ENCODE measurements at places on chromosomes 11 and 22.

DNA sequence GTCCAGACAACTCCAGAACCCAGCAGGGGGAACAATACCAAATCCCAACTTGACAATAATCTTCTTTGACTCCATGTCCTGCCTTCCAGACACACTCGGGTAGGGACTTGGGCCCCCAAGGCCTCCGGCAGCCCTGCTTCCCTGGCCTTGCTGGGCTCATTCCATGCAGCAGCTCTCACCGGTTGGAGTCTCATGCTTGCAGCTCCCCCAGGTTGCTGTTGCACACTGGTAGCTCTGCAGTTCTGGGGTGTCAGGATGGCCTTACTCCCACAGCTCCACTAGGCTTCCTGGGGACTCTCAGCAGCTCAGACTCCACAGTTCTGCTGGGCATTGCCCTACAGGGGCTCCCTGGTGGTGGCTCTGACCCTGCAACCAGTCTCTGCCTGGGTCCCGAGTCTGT is 42.8 kb downstream of the ST3GAL4 start:
- no peak for DNase-seq

DNA sequence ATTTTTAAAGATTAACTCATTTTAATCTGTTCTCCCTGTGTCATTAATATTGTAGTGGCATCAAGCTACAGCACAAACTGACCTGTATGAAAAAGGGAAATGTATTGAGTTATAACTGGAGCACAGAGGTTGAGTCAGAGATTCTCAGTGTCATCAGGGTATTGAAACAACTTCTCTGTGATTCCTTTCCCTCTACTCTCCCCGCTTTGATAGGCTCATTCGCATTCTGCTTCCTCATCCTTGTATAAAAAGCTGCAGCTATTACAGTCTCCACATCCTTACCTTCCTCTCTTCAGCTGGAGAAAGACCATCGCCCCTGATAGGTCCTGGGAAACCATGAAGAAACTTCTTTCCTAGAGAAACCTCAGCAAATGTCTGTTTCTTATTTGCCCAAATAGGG is 90.0 kb downstream of the BDNF start:
- DNase-seq, result no peak

GRCh38 chr11:16779436-16779835 is 41.0 kb downstream of the C11orf58 start:
- no peak for DNase-seq

DNA sequence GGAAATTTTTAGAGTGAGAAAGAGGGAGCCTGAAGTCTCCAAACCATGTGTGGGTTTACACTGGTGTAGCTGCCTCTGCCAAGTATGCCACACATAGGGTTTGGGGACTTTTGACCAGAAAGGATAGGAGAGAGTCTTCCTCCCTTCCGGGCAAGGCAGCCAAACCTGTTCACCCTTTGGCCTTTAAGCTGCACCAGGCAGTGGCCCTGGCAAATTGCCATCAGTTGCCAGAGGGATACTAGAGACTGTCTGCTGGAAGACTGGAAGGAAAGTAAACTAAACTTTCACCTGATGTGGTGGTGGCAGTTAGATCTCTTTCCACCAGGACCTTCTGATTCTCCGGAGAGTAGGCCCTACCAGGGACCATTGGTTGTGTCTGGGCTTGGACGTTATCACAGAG is 1263.2 kb downstream of the FAM181B start:
- DNase-seq, result no peak

GRCh38 chr22:49915610-49916009 is 2.6 kb downstream of the ALG12 start:
- DNase-seq, result no peak

DNA sequence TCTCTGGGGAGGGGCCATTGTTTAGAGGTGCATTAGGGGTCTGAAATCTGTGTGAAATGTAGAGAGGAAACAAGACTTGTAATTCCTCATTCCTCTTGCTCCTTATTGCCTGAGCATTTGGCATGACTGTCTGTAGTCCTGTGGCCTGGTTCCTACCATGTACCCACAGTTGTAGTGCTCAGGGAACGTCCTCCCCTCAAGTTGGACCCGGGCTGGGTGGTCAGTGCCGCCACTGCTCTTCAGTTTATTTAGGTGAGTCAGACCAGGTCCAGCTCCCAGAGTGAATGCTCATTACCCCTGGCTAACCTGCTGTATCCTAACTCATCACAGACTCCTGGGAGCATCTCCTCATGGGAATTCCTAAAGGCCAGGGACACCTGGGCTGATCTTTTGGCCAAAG is 139.8 kb downstream of the GRIK4 start:
- DNase-seq, result no peak

GRCh38 chr11:125082611-125083311 is 19.7 kb downstream of the SLC37A2 start:
- no peak for DNase-seq

DNA sequence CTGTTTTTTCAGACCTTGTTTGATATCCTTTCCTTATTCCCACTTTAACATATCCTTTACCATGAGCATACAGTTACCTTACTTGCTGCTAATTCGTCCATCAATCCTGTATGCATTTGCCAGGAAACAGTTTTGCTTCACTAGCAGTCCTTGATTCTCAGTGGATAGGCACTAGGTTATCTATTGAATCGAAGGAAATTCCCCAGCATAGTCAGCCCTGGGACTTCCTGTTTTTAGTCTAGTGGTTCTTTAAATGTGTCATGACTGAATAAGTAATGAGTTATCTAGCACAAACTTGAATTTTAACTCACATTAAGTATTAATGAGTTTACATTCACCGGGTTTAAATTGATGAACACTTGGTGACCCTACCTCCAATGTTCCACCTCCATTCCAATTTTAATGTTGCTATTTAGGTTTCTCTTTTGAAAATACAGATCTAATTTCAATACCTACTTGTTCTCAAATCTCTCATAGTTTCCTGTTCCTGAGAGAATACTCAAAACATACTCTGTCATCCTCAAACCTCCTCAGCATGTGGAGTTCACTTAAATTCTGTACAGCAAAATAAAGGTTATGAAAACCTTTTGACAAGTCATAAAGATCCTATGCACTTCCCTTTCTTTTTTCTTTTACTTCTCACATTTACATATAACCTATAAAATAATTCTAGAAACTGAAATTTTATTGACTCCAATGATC is 1375.1 kb upstream of the TENM4 start:
- DNase-seq, result no peak

GRCh38 chr22:46149512-46150033 is 753 bp upstream of the PPARA start:
- DNase-seq, result peak; percentile 45

DNA sequence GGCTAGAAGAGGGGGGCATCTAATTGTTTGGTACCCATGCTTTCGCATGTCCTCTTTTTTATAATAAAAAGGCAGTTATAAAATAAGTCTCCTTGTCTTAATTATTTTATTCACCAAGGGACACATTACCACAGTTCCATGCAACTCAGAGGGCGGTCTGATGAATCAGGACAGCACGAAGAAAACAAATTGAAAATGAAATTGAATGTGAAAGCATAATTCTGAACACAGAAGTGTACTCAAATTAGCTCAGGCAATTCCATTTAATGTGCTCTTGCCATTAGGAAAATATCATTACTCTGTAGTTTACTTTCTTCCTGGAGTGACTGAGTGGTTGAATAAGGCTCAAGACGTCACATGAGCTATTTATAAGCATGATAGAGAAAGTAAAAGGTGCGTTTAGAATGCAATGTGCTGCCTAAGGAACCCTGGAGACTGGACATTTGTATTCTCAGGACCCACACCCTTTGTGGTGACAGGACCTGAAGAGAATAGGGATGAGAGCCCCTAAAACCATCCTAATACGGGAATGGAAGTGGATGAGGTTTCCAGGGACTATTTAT is 59.6 kb downstream of the MTNR1B start:
- no peak for DNase-seq

- DNase-seq, result peak; percentile 57
These were observed 1.1 kb upstream of the FBXO7 start for GRCh38 chr22:32473388-32473952.

- DNase-seq, result no peak
These were observed 769.8 kb downstream of the METTL15 start for GRCh38 chr11:28878025-28878424.

DNA sequence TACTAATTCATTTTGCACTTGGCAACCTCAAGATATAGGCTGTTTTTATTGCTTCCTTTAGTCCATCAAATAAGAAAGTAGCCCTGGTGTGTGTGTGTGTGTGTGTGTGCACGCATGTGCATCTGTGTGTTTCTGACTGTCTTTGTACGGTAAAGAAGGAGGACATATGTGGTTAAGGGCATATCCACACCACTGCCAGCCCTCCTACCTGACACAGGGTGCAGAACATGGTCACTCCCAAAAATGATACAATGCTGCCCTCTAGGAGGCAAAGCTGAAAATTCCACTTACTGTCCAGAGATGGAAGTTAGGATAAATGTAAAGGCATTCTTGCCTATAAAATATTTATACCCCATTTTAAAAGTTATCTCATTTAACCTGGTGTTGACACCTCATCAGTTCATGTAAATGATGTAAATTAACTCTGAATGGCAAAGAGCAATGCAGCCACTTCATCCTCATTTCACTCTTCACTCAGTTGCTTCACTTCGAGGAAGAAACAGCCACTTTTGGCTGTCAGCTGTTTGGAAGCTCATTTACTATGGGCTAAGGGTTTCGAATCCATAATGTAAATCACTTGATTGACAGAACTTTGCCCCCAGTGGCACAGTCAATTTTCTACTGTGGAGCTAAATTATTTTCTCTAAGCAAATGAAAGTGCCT is 83.1 kb upstream of the MTNR1B start:
- peak; percentile 21 for DNase-seq

DNA sequence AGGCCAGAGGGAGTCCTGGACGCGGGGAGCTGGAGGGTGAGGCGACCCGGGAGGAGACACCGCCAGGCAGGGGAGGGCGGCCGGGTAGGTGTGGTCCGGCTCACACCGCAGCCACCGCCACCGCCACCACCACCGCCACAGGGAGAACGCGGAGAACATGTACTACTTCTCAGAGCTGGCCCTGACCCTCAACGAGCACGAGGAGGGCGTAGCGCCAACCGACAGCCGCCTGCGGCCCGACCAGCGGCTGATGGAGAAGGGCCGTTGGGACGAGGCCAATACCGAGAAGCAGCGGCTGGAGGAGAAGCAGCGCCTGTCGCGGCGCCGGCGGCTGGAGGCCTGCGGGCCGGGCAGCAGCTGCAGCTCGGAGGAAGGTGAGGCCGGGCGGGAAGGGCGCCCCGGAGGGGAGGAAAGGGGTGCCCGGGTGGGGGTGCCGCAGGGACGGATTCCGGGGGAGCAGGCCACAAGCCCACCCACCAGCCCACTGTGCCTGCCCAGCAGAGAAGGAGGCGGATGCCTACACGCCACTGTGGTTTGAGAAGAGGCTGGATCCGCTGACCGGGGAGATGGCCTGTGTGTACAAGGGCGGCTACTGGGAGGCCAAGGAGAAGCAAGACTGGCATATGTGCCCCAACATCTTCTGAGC is 62.8 kb downstream of the MORC2 start:
- DNase-seq, result no peak

- no peak for DNase-seq
These were observed 14.5 kb upstream of the GAB2 start for GRCh38 chr11:78432058-78432515.

DNA sequence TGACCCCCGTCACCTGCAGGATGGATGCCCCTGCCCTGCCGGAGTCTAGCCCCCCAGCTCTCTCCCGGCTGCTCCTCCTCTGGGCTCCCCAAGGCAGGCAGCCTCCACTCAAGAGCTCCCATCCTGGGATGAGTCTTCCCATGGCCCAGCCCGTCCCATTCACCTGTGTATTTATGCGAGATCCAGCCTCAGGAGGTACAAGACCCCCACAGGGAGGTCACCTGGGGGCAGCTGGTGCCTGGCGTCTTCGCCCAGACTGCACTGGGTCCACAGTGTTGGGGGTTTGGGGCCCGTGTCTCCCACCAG is 43.0 kb upstream of the ZC3H12C start:
- DNase-seq, result no peak

GRCh38 chr11:10331548-10332289 is 26.8 kb downstream of the ADM start:
- no peak for DNase-seq

- DNase-seq, result no peak
These were observed 600 bp upstream of the ESAM start for GRCh38 chr11:124762624-124763155.

GRCh38 chr11:34037016-34037415 is 14.5 kb upstream of the CAPRIN1 start:
- no peak for DNase-seq

DNA sequence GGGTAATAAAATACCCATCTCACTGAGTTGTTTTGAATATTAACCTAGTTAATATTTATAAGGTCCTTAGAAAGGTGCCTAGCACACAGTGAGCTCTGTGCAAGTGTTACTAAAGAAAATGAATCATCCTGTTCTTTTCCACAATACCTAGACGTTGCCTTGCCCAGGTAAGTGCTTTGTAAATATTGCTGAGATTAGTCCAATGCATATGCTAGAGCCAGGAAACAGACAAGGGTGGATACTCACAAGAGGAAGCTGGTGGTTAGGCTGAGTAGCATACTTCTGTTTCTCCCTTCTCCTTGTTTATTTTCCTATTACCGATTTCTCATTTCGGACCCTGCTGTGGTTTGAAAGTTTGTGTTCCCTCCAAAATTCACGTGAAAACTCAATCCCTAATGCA is 58.1 kb upstream of the BARX2 start:
- no peak for DNase-seq

GRCh38 chr11:20056109-20056949 is 103.9 kb downstream of the DBX1 start:
- no peak for DNase-seq

DNA sequence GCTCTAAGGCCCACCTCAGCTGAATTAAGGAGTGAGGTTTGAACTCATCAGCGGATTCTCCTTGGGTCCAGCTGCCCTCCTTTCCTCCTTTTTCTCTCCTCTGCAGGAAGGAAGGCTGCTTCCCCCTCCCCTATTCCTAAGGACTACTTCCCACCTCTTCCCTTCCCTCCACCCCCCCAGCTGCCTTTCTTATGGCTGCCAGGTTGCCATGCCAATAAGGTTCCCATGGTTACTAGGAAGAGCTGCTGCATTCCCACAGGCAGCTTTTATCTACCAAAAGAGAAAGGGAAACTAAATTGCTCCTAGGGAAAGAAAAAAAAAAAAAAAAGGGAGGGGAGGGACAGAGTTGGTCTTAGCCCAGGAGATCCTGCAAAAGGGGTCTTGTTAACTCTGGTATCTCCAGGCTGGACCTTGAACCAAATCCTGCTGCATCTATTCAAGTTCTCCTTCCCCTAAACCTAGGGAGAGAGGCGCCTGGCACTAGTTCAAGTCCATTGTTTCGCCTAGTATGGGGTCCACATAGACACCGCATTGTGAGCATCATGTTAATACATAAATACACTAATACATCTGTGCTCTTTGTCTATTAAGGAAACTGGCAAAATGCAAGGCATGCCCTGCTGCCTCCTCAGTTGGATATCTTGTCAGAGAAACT is 21.2 kb upstream of the FEZ1 start:
- DNase-seq, result no peak
